ENCODE measurements at places on chromosomes 11 and 22.

DNA sequence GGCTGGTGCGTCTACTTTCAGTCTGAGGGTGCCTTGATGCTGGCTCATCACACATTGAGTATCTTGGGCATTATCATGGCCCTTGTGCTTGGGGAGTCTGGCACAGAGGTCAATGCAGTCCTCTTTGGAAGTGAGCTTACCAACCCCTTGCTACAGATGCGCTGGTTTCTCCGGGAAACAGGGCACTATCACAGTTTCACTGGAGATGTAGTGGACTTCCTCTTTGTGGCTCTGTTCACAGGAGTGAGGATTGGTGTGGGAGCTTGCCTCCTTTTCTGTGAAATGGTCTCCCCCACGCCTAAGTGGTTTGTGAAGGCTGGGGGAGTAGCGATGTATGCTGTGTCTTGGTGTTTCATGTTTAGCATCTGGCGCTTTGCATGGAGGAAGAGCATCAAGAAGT, 4.9 kb downstream of the TLCD5 start:
- no peak for DNase-seq

- no peak for DNase-seq
Observed at GRCh38 chr22:40183029-40183581, 5.4 kb downstream of the TNRC6B start.

- no peak for DNase-seq
Observed at GRCh38 chr11:13666708-13667107, 1.8 kb upstream of the FAR1 start.

DNA sequence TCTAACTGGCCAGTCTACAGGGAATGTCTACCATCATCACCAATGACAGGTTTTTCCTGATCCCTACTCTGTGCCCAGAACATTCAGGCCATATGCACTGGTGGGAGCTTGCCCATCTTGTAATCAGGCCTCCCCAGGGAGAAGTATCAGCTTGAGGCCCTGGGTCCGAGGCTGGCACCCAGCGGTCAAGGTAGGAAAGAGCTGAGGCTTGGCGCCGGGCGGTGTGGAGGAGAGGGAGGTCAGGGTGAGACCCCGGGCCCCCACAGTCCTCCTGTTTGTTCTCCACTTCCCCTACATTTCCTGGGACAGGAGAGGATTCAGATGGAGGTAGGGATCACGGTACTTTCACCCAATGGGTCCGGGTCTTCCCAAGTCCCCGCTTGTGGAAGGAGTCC, 15.5 kb downstream of the TSKU start:
- DNase-seq, result no peak

- peak; percentile 87 for DNase-seq
Observed at GRCh38 chr11:43944761-43945311, 2.4 kb downstream of the C11orf96 start.

DNA sequence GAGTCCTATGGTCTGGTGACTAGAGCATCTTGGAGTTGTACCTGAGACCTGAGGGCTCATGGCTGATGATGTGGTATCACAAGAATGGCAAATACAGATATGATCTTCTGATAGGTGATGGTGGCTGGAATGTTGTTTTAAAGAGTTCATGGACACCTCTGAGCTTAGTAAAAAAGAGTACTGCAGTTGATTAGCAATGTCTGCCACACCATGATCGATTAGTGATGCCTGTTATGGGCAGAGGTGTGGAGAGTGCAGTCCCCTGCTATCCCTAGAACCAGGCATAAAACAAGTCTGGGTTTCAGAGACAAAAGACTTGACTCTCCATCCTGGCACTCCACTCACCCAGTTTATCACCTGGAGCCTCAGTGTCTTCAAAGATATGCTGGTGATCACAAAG, 1.4 kb upstream of the BATF2 start:
- peak; percentile 36 for DNase-seq

DNA sequence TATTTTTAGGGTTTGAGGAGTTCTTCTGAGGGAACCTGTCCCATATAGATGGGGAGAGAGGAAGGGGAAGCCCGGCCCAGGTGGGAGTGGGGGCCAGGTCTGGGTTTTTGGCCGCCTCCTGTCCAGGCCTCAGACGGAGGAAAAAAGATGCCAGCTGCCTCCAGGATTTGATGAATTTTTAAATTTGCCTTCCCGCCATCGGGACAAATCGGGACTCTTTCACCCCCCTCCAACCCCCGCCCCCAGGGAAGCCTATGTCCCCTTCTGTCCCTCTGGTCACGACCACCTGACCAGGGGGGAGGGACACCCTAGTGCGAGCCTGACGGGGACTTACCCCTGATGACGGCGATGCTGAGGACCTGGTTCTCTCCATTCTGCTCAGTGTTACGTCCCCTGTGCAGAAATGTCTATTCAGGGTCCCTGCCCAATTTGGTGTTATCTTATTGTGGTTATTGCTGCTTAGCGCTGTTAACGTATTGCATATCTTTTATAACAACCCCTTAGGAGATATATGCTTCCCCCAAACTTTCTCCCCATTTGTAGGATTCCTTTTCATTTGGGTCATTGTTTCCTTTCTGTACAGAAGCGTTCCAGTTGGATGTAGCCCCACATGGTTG, 115.9 kb upstream of the GRK3 start:
- DNase-seq, result peak; percentile 27

- DNase-seq, result no peak
Observed at GRCh38 chr11:106077609-106078455, at the start of gene AASDHPPT. TSS of gene AASDHPPT (plus strand) at chr11:106077662. CDS start at chr11:106077711, 49 bp downstream.

DNA sequence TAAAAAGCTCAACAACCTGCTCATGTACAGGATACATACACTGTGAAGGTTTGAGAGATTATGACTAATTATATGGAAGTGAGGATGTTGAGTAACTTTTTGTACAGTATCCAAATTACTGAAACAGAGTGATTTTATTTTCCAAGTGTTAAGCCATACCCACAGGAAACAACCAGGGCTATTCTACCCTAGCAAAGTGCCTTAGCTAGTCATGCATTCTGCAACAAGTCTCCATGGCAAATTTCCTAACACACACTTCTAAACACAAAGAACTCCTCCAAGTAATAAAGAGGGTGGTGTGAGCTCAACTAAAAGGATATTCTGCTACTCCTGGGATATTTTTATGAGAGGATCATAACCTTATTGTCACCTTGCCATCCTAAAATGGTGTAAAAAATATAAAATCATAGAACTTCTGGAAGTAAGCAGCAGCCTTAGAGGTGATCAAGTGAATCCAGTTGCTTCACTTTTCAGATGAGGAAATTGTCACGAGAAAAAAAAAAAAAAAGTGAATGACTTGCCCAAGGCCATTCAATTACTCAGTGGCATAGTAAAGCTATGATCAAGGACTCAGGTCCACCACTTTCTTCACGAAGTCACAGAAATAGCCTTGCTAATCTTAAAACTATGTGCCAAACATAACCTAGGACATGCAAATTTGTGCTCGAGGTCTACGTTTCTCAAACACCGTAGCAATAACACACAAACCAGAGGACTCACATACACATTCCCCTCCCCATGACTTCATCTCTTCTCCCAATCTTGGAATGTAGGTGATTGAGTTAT, 4.2 kb downstream of the LGR4 start:
- no peak for DNase-seq

DNA sequence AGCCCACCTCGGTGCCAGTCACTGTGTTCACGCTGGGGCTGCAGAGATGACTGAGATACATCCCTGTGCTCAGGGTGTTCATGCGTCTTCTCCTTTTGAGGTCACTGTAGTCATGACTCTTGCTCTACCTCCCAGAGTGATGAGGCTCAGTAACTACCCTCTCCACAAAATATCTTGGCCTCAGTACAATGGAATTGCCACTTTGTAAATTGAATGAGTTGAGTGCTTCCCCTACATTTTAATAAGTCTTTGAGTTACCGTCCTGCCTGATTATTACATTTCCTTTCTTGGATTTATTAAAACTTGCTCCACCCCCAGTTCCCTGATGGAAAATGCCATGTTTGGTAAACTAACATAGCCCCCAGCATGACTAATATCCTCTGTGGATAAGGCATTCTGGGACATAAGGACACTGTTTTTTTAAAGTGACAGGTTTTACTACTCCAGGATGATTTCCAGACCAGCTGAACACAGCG, 15.9 kb downstream of the PRSS23 start:
- DNase-seq, result no peak

DNA sequence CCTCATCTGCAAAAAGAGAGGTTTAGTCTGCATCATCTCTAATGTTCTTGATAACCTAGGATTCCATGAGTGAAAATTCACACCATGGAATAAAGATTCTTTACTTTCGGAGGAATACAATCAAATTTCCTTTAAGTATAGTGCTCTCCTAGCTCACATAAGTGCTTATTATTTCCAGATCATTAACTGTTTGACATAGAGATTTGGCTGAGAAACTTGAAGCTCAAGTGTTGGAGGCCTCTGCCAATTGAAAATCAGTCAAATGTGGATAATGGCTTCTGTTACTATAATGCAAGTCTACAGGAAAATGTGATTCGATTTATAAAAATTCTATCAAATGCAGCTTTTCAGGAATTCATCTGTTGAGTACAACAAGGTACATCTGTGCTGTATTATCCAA, 144.6 kb downstream of the KIF18A start:
- DNase-seq, result no peak

- peak; percentile 40 for DNase-seq
Observed at GRCh38 chr11:135027461-135027860, 615.4 kb upstream of the B3GAT1 start.

DNA sequence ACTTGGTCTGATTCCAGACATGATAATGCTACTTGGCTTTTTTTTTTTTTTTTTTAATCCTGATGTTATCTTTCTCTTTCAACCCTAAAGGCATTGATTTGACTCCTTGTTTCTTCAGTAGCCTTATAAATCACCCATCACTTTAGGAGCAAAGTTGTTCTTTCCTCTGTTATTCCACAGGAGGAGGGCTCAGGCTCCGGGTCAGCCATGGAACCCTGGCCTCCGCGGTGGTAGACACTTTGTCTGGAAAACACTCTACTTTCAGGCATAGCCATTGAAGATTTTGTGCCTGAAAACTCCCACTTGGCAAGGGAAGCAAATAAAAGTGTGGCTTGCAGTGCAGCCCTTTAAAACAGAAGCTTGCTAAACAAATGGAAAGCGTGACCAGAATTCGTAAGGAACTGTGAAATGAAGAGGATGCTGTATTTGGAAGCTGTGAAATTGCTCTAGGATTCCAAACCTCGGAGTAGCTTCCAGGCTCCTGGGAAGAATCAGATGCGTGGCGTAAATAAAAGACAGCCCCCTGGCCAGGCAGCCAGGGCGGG, 44.9 kb downstream of the ARHGAP8 start:
- no peak for DNase-seq

GRCh38 chr22:25942856-25943411, 200.9 kb downstream of the MYO18B start:
- DNase-seq, result no peak

DNA sequence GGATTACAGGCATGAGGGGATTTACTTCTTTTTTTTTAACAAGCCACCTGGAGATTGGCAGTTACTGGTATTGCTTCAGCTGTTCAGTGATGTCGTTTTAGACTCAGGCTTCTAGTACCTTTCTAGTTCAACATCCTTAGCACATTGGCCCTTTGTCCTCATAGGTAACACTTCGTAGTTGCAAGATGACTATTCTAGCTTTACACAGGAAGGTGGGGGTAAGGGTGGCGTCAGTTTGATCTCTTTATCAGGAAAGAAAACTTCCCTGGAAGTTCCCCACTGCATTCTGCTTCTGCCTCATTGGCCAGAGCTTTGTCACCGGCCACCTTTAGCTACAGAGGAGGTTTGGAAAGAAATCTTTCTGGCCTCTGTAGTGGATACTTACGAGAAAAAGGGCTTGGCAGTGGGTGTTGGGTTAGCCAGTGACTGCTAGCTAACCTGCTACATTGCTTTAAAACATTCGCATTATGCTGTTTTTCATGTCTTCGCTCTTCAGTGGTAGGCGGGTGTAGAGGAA, 40.7 kb downstream of the SFI1 start:
- peak; percentile 68 for DNase-seq

GRCh38 chr11:76730887-76731565, 52.1 kb upstream of the TSKU start:
- no peak for DNase-seq

- DNase-seq, result no peak
Observed at GRCh38 chr11:103368145-103368544, 258.9 kb downstream of the DYNC2H1 start.

GRCh38 chr22:26045051-26045450, 124.2 kb upstream of the SEZ6L start:
- no peak for DNase-seq

DNA sequence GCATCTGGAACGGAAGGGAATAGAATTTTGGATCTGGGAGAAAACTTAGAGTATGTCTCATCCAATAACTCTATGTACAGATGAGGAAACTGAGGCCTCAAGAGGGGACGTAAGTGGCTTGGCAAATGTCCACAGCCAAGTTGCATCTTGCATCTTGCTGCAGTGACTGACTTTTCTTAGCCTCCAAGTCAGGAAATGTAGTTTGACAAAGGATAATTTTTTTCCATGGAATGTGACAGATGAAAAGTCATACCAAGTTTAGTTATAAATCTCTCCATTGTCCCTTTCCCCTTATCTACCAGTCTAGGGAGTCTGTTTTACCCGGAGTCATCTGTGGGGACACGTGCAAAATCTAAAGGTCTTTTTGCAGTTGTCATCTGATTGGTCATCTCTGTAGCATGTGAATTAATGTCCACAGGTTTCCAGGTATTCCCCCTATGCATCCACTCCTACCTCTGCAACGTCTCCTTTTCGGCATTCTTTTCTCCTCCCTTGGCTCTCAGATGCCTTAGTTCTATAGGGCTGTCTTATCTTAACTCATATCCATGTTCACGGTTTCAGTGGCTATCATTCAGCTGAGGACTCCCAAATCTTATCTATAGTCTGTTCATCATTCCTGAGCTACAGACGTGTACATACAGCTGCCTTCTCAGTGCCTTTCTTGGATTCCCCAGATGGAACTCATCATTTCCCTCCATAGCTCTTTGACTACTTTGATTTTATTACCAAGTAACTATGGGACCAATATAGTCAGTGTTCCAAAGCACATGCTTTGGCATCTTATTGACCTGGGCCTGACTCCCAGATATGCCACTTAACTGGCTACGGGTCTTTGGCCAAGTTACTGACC, 139.5 kb upstream of the TIMP3 start:
- no peak for DNase-seq

- DNase-seq, result no peak
Observed at GRCh38 chr11:120326845-120327281, 1.8 kb downstream of the TLCD5 start.

GRCh38 chr22:46390652-46391301, 55.3 kb downstream of the TRMU start:
- no peak for DNase-seq

- peak; percentile 9 for DNase-seq
Observed at GRCh38 chr11:35629914-35630313, 11.7 kb downstream of the FJX1 start.

GRCh38 chr11:103768816-103769215, 267.6 kb upstream of the DDI1 start:
- no peak for DNase-seq

DNA sequence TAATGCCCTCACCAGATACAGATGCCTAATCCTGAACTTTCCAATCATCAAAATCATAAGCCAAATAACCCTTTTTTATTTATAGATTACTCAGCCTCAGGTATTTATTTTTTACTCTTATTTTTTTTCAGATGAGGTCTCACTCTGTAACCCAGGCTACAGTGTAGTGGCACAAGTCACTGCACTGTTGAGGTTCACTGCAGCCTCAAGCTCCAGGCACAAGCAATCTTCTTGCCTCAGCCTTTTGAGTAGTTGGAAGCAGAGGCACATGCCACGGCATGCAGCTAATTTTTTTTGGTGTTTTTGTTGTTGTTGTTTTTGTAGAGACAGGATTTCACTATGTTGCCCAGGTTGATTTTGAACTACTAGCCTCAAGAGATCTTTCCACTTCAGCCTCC, 49.5 kb downstream of the TTC28 start:
- DNase-seq, result no peak

Measured in activated CD4-positive, alpha-beta T cell treated with anti-CD3 and anti-CD28 coated beads for 48 hours (primary cell).